CD8-positive, alpha-beta T cell (primary cell): ENCODE measurements at places on chromosomes 2 and 18.

DNA sequence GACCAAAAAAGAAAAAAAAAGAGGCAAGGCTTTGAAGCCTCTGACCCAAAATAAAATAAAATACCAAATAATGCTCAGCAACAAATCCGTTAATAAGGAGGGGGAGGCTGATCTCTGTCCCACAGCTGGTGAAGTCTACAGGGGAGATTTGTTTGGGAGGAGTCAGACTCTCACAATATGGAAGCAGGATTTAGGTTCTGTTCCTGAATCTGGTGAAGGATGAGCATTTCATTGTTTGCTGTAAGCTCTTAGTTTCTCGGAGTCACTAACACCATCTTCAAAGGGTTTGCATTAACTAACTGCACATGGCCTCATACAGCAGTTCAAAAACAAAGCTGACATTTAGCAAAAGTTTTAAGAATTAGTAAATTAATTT is 339.4 kb upstream of the TNP1 start:
- DNase-seq: no peak

GRCh38 chr2:205556357-205556756 is 125.9 kb upstream of the NRP2 start:
- DNase-seq: no peak

DNA sequence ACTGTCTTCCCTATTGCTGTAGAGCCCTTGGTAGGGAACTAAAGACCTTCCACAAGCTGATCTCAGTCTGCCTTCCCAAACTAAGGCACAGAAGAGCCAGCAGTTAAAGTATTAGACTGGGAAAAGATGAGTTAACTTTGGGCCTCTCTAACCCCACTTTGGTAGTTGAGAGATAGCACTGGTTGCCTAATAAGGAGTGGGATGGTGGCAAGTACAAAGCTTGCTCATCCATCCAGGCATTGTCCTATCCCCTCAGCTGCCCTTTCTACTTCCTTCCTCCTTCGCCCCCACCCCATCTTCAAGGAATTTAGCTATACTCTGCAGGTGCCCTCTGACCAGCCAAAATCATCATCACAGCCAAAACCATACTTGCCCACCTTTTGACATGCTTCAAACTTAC is 22.2 kb upstream of the AFTPH start:
- no peak for DNase-seq

DNA sequence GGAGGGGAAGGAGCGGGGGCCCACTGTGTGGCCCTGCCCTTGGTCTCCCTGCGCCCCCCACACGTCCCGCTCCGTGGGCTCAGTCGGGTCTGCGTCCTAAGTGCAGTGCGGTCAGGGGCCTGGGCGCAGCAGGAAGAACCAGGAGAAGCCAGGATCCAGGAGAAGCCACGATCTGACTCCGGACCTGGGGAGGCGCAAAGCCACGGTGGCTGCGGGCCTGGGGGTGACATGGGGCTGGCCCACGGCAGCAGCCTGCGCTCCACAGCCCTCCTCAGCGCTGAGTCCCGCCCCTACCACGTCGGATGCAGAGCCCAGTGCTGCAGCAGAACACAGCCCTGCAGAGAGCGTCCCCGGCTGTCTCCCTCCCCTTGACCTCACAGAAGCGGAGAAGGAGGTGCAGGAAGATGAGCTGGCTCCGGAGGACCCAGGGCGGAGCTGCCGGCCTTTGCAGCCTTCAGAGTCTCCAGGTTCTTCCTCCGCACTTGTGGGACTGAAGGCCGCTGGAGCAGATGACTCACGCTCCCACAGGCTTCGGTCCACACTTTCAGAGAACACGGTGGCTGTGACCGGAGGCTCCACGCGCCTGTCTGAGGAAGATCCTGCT is 589.2 kb upstream of the SALL3 start:
- no peak for DNase-seq

DNA sequence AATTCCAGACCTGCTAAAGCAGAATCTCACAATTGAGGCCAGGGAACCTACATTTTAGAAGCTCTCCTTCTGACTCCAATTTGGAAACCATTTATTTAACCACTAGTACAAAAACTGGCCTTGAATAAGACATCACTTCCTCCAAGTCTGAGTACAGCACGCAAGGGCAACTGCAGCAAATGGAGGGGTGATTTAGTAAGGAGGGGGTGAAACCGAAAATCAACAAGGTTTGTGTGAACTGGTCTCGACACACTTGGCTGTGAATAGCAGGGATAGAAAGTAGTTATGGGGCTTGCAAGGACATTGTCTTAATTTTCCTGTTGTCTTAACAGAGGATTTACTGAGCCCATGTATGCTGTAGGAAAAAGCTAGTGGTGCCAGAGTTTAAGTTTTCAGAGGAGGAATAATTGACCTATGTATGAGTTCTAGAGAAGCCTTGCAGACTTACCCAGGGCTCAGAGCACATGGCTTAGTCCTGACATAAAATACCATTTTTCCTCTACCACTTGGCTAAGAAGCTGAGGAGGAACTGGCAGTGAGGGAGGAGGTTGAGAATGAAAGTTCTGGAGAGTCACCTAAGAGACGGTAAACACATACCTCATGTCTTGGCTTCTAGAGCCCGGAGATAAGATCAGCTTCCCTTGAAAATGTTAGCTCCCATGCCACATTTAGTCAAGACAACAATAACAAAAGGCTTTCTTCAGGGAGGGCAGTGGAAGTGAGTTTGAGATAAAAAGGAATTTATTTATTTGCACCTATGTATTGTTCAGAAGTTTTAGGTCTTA is 114.8 kb downstream of the SMAD2 start:
- no peak for DNase-seq

DNA sequence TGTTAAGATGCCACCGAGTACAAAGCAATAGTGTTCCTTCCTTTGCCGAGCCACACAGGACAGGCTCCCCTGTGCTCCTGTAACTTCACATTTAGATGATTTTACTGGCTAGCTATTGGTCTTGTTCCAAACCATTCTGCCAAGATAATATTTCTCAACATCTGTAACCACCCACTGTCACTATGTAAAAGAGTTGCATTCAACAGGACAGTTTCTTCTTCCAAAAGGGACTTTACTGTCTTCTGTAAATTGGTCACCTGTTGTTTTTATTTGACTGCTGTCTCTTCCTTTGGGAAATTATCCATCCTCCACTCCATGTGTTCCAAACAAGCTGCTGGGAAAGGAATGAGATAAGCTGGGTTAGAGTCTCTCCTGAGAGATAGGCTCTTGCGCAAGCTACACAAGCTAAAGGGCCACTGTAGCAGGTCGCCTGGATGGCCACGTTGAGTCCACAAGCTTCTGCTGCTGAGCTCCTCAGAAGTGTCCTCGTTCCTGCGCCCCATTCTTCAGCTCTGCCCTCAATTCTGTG is 14.4 kb upstream of the BZW1 start:
- DNase-seq: no peak

DNA sequence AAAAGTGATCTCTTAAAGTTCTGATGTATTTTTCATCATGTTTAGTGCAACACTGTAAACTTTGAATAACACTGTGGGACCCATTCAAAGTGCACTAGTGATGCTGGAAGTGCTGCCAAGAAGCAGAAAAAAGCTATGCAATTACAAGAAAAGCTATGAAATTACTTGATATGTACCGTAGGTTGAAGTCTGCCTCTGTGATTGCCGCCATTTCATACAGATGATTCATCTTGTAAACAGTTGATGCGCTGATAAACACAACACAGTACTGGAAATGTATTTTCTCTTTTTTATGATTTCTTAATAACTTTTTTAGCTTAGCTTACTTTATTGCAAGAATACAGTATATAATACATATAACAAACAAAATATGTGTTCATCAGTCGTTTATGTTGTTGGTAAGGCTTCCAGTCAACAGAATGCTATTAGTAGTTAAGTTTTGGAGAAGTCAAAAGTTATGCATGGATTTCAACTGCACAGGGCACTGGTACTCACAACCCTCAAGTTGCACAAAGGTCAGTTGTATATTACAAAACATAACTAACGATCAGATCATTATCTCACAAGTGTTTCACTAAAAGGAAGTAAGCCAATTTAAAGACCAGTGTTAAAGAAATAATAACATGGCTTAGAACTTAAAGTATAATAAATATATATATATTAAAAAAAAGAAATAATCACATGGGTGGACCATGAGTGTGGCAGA is 82.0 kb downstream of the SGPP2 start:
- DNase-seq: no peak

- DNase-seq: no peak
Observed at GRCh38 chr2:66948234-66948633, 448.9 kb upstream of the ETAA1 start.

- DNase-seq: no peak
Observed at GRCh38 chr2:108923019-108923700, 65.9 kb downstream of the EDAR start.

GRCh38 chr2:237156031-237156856 is 70.6 kb downstream of the COPS8 start:
- no peak for DNase-seq

DNA sequence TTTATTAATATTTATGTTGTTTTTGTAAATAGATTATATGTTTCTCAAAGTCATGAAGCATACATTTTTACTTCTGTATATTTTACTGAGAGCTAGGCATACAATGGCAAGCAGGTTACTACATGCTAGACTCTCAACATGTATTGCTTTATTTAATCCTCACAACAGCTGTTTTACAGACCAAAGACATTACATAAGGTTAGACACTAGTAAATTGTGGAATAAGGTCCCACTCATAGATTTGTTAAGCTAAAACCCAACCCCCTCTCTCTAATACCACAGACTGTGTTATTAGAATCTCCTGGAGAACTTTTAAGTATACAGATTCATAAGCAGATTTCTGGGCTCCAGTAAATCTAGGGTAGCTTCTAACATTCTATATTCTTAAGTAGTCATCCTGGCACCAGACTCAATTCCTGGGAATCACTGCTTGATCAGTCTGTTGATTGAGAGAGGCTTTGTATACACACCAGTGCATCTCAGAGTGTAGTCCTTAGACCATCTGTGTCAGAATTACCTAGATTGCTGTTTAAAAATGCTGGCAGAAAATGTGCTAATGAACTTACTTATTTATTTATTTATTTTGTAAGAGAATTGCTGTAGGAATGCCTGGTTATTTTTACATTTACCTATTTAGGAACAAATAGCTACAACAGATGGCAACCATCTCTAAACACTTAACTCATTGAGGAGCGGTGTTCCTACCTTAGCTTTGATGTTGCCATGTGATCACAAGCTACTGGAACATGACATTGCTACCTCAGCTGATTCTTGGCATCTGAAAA is 153.5 kb upstream of the CAVIN2 start:
- no peak for DNase-seq

- DNase-seq: no peak
Observed at GRCh38 chr2:36659872-36660312, 36.6 kb upstream of the VIT start.

- DNase-seq: no peak
Observed at GRCh38 chr2:241437179-241437578, 71.2 kb downstream of the STK25 start.

- DNase-seq: peak; percentile 28
Observed at GRCh38 chr2:173955004-173955403, 10.2 kb downstream of the SP3 start.

- DNase-seq: no peak
Observed at GRCh38 chr2:200378652-200379290, 72.3 kb downstream of the SPATS2L start.

GRCh38 chr2:57434441-57434840 is 612.2 kb upstream of the VRK2 start:
- DNase-seq: no peak

DNA sequence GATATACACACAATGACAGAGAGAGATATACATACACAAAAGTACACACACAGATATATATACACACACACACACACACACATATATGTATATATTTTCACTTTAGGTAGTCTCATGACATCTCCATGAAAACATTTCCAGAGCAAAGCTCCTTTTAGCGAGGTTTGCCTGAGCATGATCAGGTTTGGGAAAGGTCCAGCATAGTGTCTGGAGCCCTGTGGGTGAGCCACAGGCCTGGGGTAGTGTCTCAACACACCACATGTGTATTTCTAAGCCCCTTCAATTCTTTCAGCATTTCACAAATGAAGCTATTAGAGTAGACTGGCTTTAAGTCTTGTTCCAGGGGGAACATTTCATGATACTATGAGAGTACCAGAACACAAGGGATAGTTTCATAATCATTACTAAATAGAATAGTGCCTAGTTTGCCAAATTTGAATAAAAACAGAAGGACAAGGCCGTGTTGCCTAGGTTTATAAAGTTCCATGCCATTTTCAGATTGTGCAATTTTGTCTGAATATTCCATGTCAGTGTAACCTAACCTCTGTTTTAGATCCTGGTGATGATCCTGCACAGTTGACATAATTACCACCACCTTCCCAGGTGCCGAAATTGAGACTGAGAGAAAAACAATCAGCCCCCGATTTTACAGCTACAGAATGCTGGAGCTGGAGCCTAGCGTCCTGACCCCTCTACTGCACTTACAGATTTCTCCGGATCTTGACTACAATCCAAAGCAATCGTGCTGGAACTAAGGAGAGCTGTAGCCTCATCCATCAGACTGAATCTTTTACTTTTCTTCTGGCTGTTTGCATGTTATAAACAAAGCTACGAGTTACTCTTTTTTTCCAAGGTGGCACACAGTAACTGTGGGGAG is 332.7 kb downstream of the CYRIA start:
- no peak for DNase-seq

GRCh38 chr2:162370931-162371330 is 27.0 kb downstream of the GCA start:
- no peak for DNase-seq

GRCh38 chr2:218703341-218703740 is 7.3 kb upstream of the TTLL4 start:
- no peak for DNase-seq

DNA sequence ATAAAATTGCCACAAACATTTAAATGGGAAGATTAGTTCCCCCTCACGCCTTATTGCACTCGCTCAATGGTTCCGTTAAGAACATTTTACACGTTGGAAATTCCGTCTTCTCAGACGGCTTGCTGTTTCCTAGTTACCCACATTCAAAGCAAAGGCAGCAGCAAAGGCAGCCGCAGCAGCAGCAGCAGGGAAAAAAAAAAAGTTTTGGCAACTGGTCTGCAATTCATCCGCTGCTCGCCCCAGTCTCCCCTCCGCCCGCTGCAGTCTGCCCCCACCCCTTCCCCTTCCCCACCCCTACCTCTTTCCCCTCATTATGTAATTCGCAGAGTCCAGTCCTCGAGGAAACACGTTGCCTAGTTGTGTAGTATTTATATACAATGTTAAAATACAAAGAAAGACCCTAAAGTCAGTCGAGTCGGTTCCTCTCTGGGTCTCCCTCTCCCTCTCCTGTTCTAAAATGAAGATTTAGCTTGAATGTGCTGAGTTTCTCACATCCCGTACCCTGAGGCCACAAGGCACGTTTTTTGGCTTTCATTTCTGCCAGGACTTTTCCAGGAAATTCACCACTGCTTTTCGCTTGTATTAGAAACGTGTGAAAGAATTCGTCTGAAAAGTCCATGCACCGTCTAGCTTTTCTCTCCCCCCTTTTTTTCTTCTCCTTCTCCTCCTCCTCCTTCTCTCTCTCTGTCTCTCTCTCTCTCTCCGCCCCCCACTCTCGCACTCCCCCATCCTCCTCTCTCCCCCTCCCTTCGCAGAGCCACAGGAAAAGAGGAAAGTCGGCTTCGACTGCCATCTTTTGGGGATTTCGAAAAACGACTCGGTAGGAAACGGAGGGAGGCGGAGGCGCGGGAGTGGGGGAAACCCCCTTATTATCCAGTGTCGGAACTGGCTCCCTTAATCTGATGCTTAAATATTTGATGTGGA is 140.0 kb downstream of the MEIS1 start:
- no peak for DNase-seq
